Right ventricle myocardium superior (tissue), 1 donor: ENCODE measurements at places on chromosomes 6 and 20. TPM values are rescaled to one million over a fixed set of nuclear protein-coding genes. Genes with fewer than 3 reads are reported as not detected.

GRCh38 chr6:10409233-10409721 is 5.6 kb downstream of the TFAP2A start:
- no peak for DNase-seq

DNA sequence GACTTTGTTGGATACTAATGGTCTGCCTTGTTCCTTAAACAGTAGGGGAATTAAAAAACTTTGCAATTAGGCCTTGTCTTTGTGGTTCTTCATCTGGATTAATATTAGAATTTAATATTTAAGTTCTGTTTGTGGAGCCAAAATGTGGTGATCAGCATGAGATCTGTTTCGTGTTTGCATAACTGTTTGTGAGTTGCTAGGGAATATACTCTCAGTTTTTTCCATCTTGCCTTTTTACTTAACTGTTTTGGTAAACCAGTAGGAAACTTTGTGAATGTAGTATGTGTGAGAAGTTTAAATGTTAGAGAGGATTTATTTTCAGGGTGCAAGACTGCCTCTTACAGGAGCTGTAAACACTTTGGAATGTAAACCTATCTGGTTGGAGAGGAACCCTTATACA is 35.6 kb downstream of the LRRC1 start:
- DNase-seq = no peak

DNA sequence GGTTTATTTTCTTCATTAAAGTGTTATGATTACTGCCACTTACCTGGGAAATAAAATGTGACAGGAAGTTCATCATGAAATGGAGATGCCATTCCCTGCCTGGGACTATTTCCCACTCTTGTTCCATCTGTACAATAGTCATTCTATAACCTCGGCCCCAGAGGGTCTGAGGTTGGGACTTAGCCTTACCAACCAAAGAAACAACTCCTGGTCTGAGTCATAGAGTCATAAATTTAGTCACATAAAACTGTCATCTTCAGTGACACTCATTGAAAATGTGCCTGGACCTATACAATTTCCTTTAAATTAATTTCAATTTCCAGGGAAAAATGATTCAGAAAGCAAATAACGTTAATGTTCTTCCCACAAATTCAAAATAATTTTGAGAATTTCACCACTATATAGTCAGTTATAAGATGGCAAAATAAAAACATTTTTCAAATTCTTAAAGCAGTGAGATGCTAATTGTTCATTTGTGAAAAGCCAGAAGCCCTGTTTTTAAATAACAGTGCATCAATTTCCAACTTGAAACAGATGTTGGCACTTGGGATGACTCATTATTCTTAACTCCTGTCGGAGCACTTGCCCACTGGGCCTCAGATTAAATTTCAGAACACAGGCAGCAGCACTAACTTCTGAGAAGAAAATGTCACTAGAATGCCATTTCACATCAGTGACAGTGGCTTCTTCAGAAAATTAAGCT is 201.2 kb upstream of the SMLR1 start:
- DNase-seq = no peak

- no peak for DNase-seq
Measured at GRCh38 chr6:101232961-101233360, 160.5 kb upstream of the GRIK2 start.

DNA sequence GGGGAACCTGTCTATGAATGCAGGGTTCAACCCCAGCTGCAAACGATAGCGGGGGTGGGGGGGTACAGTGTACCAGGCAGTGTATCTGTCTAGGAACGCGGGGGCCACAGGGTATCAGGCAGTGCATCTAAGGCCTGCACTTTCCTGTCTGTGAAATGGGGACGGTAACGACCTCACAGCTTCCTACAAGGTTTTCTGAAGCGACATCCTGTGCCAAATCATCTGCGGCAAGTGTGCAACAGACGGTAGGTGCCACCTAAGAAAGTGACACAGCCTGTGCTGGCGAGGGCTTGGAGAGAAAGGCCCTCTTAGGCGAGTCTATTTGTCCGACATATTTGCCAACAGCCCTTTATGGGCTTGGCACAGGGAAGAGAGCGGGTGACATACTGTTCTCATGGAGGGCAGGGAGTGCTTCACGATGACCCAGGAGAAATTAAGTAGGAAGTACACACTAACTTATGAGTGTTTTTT is 3.8 kb downstream of the DIDO1 start:
- DNase-seq = no peak

GRCh38 chr6:18186033-18186432 is 30.8 kb downstream of the KDM1B start:
- DNase-seq = no peak

- no peak for DNase-seq
Measured at GRCh38 chr6:146898069-146898887, 299.5 kb downstream of the ADGB start.

DNA sequence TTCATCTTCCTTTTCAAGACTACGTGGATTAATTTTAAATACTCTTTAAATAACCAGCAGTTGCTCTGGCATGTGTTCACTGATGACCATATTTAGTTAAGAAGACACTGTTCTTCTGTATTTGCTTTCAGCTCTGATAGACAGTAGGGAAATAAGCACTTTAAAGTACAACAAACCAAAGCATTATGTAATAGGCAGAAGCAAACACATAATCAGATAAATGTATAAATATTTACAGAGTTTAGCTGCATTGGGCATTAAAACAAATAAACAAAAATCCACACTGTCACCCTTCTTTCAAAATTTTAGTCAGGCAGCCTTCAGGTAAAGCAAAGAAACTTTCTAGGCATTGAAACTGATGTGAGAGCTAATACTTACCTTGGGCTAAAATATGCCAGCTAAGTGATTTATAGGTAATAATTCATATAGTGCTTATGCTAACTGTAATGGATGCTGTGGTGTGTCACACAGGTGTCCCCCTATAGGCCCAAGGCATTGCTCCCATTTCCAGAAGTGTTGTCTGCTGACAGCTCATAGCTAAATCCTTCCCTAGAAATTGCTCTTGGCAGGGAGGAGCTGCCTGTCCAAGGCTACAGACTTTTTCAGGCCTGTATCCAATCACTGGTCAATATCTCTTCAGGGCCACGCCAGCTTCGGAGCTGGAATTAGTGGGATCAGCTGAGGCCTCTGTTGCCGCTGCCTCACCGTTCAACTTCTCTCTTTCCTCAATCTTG is 111.5 kb upstream of the CITED2 start:
- no peak for DNase-seq

The PPP1R14C gene
- 131 TPM for total RNA-seq

The PTK7 gene
- total RNA-seq = 1.4 TPM

The RSPO4 gene
- not detected for total RNA-seq

The PERP gene
- 42.1 TPM for total RNA-seq

The SLC22A7 gene
- not detected for total RNA-seq

The SNPH gene
- 8.9 TPM for total RNA-seq
